GM19239 (cell line): ENCODE measurements at places on chromosomes 11 and 22.

- no peak for DNase-seq
Observed at GRCh38 chr11:67230406-67230805, 35.9 kb upstream of the GRK2 start.

- DNase-seq, result no peak
Observed at GRCh38 chr22:19807161-19807913, 46.8 kb downstream of the TBX1 start.

- DNase-seq, result peak; percentile 71
Observed at GRCh38 chr11:6627762-6628241, 8.6 kb upstream of the TPP1 start.

- no peak for DNase-seq
Observed at GRCh38 chr11:65559535-65559934, 1.4 kb upstream of the LTBP3 start.

- no peak for DNase-seq
Observed at GRCh38 chr11:17163736-17164135, 44.0 kb downstream of the PIK3C2A start.

GRCh38 chr11:58451585-58451984, 9.5 kb upstream of the OR5B12 start:
- DNase-seq, result no peak

- DNase-seq, result no peak
Observed at GRCh38 chr11:78851878-78852586, 277.4 kb upstream of the NARS2 start.

- DNase-seq, result no peak
Observed at GRCh38 chr11:83156996-83157593, at the start of gene PCF11. Gene PCF11 (plus strand): TSS chr11:83157131. CDS start chr11:83157440, 309 bp downstream.

DNA sequence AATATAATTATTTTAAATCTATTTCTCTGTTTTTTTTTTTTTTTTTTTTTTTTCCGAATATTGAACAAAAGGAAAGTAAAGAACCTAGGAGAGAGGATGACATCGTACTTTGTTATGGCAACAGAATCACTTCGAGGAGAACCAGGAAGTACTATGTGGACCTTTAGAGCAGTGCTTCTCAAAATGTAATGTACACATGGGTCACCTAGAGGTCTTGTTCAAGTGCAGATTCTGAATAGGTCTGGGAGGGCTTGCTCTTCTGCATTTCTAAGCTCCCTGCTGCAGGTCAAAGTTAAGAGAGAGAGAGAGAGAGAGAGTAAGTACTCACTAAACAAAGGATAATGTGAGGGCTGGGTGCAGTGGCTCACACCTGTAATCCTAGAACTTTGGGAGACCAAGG, 419.5 kb upstream of the TENM4 start:
- no peak for DNase-seq

DNA sequence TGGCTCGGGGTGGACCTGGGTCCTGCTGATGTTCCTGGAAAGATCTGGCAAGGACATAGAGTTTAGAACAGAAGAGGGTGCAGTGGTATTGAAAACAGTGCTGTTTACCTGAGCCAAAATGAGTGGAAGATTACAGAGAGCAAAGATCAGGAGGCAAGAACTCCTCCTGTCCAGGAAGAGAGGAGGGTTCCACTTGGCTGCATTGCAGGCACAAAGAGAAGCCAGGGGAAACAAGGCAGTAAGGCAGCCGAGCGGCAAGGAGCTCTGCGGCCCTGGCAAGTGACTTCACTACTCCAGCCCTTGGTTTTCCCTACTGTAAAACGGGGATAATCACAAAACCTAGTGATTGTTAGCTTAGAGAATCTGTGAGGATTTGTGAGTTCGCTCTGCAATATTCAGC, 3.7 kb upstream of the PACSIN2 start:
- DNase-seq, result no peak

DNA sequence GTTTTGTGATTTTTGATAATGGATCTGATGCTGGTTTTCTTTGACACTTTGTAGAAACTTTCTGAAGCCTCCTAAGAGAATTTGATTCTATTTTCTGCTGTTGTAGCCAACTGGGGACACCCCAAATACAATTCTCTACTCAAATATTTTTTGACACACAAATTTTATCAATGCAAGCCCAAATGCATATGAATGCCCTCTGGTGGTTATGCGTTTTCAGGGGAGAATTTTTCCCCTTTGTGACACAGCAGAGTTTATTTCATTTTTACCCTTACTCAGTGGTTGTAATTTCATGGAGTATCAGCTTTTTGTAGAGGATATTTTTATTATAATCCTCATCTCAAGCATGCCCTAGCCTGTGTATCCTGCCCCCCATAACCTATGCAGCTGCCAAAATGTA, 44.7 kb upstream of the MTMR2 start:
- no peak for DNase-seq

DNA sequence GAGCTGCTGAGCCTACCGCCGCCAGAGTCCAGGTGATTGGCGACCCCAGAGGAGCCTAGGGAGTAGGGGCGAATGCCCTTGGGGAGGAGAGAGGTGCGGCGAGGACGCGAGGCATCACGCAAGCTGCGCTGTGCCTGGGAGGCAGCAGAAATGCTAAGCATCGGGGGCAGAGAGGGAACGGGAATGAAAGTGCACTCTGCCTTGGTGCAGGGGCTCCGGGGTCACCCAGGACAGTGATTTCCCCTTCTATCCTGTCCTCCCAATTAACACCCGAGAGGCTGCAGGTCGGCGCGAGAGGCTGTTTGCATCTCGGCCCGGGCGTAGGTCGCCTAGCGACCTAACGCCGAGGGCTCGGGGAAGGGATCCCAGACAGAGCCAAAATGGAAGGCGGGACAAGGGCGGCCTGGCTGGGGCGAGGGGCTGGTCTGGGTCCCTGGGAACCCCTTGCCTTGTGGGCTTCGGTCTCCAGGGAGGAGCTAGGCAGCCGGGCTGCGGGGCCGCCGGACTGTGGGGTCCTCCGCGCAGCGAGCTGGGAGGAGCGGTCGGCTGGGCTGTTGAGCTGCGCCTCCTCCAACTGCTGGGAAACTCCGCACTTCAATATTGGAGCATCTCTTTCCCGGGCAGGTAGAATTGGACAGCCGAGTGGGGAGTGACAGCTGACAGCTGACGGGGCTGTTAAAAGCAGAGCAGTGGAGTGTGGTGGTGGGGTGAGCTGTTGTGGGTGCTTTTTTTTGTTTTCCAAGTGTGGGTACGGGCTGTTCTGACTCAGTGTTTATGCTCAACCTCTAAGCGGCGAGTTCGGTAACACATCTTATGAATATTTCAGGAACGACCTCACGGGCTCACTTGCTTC, 657 bp downstream of the ELMOD1 start:
- DNase-seq, result peak; percentile 29

DNA sequence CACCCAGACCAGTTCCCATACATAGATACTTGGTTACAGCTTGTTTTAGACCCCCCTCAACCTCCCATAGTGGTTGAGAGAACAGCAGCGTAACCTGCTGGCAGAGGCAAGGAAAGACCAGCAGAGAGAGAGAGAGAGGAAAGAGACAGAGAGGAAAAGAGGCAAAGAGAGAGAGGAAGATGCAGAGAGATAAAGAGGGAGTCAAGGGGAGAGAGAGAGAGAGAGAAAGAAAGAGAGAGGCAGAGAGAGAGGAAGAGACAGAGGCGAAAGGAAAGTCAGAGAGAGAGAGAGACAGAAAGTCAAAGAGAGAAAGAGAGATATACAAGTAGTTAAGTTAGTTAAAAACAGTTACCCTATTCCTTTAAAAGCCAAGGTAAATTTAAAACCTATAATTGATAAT, 52.5 kb downstream of the NEU3 start:
- no peak for DNase-seq

- no peak for DNase-seq
Observed at GRCh38 chr22:50461536-50461935, 13.3 kb downstream of the SBF1 start.

- no peak for DNase-seq
Observed at GRCh38 chr11:13962198-13962561, 343 bp upstream of the SPON1 start.

DNA sequence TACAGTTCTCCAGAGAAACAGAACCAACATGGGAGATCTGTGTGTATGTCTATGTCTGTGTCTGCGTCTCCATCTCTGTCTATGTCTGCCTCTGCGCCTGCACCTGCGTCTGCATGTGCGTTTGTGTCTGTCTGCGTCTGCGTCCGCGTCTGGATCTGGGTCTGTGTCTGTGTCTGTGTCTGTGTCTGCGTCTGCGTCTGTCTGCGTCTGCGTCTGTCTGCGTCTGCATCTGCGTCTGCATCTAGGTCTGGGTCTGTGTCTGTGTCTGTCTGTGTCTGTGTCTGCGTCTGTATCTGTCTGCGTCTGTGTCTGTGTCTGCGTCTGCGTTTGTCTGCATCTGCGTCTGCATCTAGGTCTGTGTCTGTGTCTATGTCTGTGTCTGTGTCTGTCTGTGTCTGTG, 88.4 kb upstream of the SLC22A12 start:
- no peak for DNase-seq

GRCh38 chr22:39296981-39297489, 22.4 kb downstream of the RPL3 start:
- DNase-seq, result no peak

- DNase-seq, result no peak
Observed at GRCh38 chr11:34180040-34180813, 74.8 kb downstream of the NAT10 start.

- peak; percentile 76 for DNase-seq
Observed at GRCh38 chr22:30287648-30288418, 1.5 kb downstream of the CASTOR1 start.

- DNase-seq, result no peak
Observed at GRCh38 chr22:50528682-50529415, 963 bp downstream of the TYMP start.

GRCh38 chr11:113934761-113935160, 30.2 kb downstream of the HTR3B start:
- no peak for DNase-seq

DNA sequence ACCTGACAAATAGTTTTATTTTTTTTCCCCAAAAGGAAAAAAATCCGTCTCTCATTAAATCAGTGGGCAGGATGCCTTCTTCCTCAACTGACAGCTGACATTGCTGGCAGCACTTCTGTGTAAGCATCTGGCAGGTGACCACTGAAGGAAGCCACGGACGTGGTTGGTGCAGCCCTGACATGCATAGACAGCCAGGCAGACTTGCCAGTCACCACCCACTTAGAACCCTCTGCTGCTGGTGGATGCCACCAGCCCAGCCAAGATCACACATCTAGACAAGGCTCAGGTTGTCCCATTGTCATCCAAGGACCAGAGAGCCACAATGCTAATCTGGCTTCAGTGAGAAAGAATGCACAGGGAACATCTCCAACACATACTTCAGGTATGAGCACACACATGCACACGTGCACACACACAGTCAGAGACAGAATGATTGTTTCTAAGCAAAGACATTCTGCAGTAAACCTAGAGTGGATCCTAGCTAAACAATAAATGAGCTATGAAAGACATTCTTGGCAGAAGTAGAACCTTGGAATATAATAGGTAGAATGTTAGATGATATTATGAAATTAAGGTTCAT, 49.8 kb upstream of the BMAL1 start:
- DNase-seq, result no peak

GRCh38 chr22:22343581-22344296, 99.2 kb downstream of the VPREB1 start:
- DNase-seq, result no peak

DNA sequence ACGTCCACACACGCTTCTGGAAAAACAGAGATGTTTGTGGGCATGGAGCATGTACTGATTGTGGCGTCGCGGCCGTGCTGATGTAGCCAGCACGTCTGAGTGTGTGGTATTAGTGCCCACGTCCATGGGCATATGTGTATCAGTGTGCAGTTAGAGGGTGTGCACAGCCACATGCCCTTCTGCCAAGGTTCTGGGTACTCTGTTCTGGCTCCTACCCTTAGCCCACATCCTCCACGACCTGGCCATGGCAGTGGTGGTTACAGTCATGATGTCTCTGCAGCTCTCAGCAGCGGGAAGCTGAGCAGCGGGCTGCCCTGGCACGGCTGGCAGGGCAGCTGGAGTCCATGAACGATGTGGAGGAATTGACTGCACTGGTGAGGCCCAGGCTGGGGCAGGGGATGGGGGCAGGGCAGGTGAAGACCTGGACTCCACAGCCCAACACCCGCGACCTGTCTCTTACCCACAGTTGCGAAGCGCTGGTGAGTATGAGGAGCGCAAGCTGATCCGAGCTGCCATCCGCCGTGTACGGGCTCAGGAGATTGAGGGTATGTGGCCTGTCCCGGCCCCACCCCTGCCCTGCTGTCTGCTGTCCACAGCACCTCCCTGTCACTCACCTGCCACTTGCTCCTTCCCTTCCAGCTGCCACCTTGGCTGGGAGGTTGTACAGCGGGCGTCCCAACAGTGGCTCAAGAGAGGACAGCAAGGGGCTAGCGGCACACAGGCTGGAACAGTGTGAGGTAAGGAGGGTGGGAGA, 7.3 kb downstream of the SMTN start:
- DNase-seq, result peak; percentile 3

DNA sequence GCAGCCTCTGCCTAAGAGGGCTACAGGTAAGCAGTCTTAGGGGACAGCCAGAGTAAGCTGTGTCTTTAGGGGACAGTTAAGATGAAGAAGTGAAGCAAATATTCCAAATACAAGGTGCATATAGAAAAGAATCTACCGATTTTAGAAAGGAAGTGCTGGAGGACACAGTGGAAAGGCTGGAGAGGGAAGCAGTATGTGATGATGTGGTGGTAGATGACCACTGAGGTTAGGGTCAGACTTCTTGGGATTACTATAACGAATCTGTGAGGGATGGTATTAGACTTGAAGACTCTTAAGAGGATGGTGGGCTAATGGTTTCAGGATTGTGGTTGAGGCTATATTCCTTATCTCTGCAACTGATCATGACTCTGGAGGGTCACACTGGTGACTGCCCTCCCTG, 40.0 kb upstream of the PHOX2A start:
- no peak for DNase-seq

DNA sequence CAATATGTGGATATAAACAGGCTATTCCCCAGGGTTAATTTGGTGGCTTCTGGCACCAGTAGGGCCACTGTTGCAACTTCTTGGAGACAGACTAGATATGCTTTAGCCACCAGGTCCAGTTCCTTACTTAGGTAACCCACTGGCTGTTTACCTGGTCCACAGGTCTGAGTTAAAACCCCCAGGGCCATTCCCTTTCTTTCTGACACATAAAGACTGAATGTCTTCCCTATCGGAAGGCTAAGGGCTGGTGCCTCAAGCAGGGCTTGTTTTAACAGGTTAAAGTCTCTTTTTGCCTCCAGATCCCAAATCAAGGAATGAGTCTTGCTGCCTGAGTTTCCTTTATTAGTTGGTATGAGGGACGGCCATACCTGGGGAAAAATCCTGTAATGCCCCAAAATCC, 1052.7 kb upstream of the CNTN5 start:
- DNase-seq, result no peak

- no peak for DNase-seq
Observed at GRCh38 chr22:32745251-32745995, 56.1 kb upstream of the TIMP3 start.

GRCh38 chr11:74057249-74058151, 48.6 kb upstream of the UCP3 start:
- no peak for DNase-seq

- DNase-seq, result no peak
Observed at GRCh38 chr11:113404859-113405430, 17.4 kb downstream of the ANKK1 start.

DNA sequence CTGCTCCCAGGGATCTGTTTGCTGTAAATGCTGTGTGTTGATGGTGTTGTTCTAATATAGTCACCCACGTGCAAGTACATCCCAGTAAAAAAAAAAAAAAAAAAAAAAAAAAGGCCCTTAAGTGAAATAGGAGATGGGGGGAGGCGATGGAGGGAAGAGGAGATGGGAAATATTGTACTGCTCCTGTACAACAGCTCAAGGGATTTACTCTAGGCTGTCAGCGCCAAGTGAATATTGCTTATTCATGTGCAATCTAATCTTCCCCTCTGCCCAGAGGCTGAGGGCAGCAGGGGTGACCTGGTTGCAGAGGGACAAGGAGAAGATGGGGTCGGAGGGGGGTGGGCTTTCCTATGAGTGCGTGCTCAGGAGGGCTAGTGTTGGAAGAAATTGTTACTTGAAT, 206.2 kb upstream of the CADM1 start:
- DNase-seq, result no peak
